ENCODE measurements at places on chromosomes 4 and X.

DNA sequence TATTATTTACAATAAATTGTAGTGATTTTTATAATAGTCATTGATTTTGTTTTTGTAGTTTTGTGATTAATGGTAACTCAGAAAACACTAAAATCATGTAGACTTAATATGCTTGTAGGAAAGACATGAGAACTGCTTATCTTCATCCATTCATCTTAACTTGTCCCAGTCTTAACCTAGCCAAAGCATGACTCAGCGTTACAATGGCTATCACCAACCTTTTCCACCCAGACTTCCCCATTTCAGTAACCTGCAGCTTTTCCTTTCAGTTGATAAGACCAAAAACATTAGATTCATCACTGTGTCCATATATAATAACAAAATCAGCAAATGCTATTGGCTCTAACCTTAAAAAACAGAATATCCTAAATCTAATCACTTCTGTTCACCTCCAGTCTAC is 106.2 kb upstream of the KLF8 start:
- DNase-seq = no peak

GRCh38 chrX:98379134-98379533 is 1495.4 kb downstream of the RPA4 start:
- DNase-seq = no peak

- no peak for DNase-seq
Observed at GRCh38 chr4:70895811-70896491, 6.2 kb upstream of the MOB1B start.

GRCh38 chr4:23235628-23236390 is 543.1 kb downstream of the GBA3 start:
- no peak for DNase-seq

DNA sequence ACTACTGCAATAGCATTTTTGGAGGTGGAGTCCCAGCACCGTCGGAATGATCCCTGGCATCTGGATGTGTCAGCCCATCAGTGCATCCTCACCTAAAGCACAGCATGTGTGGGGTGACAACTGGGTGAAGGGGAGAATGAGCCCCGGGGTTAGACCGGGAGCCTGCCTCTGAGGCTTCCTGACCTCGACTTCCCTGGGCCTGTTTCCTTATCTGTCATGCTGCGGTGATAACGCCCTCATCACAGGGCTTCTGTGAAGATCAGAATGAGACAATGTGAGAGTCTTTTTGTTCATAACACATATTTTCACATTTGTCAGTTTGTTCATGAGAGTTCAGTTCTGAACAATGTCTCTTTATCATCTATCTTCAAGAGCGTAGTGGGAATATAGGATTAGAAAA is 31.1 kb upstream of the PDLIM3 start:
- DNase-seq = peak; percentile 45

GRCh38 chrX:129773649-129774458 is 5.9 kb upstream of the SASH3 start:
- DNase-seq = no peak

GRCh38 chr4:66091786-66092185 is 421.5 kb upstream of the EPHA5 start:
- DNase-seq = no peak

DNA sequence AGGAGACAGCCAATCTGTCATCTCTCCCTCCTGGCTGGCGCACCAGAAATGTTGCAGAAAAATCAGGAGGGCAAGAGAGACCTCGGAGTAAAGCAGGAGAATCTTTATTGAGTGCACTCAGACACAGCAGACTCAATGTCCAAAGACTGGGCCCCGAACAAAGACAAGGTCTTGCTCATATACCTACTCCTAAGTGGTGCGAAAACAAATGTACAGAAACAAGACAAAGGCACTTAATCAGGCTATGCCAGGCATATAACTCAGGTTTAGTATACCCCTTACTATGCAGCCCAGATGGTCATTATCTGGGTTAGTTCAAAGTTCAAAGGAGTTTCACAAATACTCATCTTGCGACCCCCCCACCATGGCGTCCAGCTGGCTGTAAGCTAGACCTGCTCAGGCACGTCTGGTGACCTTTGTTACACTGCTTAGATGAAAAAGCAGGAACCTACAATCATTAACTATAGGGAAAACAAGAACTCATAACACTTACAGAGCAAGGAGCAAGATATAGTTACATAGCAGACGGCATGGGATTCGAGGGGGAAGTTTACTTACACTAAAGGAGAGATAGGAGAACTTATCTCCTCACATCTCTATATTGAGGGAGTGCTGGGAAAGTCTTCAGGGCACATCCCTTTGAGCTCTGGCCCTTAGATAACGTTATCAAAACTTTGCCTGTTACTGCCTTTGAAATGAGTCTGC is 27.5 kb downstream of the SULT1E1 start:
- DNase-seq = no peak

DNA sequence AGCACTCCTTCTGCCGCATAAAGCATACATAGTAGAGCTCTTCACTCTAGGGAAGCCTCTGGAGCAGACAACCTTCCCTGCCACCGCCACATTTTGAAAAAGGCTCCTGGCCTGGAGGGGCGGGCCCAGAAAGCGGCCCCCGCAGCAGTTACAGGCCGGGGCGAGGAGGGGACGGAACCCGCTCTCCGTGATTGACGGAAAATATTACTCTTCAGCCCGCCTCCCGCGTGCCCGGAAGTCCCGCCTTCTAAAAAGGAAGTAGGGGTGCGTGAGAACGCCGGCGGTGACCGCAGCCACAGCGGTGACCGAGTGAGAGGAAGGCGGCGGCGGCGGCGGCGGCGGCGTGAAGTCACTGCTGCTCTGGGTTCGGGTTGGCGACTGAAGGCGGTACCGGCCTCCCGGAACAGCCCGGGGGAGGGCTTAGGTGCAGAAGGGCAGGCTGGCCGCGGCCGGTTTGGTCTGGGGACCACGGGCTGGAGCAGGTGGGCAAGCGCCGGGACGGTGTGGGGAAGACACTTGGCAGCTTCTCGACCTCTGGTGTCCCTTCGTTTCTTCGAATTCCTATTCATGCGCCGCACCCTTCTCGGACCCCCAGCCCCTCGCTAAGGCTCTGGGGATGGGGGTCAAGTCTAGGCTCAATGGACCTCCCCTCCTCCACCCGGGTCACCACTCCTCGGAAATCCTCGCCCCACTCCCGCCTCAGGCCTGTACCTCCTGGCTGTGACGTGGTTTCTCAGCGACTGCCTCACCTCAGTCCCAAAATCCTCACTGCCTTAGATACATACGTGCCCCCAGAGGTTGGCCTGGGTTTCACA is at the start of gene HCCS:
HCCS (plus strand) TSS at position 296 of the 815 bp plus-strand sequence. CDS start 729 bp downstream, outside the sequence.
- peak; percentile 89 for DNase-seq

GRCh38 chr4:169098532-169098931 is 88.5 kb upstream of the CBR4 start:
- no peak for DNase-seq

GRCh38 chr4:75289914-75290582 is 224.2 kb downstream of the RCHY1 start:
- DNase-seq = no peak

DNA sequence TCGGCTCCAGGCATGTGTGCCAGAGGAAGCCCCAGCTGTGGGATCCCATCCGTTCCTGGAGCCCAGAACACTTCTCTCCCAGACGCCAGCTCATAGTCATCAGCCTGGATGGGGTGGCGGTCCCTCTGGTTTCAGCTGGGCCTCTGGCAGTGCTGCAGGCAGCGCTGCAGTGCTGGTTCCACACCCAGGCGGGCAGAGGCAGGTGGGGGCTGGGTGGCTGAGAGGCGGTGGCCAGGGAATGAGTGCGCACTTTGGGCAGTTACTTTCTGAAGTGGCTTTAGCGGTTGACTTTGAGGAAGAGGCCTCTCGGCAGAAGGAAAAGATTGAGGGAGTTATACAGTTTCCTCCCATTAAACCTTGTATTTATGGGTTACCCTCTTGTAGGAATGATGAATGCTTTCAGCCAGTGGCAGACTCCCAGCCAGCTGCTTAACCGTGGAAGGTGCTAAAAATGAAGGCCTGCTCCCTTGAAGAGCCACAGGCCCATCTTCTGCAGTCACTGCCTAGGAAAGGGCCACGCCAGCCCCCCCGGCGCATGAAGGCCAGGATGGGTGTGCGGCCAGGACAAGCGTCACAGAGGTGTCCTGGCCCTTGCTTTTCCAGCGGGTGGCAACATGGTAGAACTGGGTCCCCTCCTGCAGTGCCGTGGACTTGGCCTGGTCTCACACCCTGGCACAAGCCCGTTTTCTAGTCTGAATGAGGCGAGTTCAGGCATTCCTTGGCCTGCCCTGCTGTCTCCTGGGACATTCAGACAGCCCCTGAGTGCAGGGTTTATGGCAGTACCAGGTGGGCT is 9.9 kb downstream of the TADA2B start:
- DNase-seq = peak; percentile 70

DNA sequence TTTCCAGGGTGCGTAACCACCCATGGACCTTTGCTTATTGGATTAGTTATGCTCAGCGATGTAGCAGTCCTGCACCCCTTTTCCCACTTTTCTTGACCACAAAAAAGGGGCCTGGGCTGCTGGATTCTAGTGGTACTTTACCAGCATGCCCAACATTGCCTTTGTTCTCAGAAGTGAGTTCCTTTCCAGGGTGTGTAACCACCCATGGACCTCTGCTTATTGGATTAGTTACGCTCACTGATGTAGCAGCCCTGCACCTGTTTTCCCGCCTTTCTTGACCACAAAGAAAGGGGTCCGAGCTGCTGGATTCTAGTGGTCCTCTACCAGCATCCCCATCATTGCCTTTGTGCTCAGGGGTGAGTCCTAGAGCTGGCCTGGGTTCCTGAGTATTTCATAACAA is 138.2 kb downstream of the COX18 start:
- DNase-seq = no peak

DNA sequence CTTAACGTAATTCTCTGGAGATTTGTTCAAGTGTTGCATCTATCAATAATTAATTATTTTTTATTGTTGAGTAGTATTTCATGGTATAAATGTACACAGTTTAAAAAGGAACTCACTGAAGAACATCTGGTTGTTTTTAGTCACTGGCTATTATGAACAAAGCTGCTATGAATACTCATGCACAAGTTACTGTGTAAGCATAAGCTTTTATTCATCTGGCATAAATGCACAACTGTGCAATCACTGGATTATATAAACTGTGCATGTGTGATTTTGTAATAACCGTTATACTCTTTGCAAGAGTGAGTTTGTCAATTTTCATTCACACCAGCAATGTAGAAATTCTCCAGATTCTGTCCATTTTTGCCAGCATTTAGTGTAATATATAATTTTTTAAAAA is 43.8 kb upstream of the UBQLN2 start:
- no peak for DNase-seq

DNA sequence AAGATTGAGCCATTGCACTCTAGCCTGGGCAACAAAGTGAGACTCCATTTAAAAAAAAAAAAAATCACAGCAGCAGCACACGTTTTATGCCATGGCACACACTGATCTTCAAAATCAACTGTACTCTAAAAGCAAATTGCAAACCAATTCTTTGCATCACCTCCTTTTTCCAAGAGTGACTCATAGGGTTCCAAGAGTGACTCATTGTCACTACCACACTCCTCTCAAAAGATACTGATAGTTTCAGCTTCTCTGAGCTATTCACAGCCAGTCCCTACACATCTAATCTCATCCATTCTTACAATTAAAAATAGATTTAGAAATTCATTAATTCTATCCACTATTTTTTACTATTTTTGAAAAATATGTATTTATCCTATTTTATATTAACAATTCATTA is 1494.9 kb upstream of the AGA start:
- no peak for DNase-seq

- DNase-seq = no peak
Observed at GRCh38 chrX:85012098-85012497, 8.4 kb downstream of the APOOL start.

DNA sequence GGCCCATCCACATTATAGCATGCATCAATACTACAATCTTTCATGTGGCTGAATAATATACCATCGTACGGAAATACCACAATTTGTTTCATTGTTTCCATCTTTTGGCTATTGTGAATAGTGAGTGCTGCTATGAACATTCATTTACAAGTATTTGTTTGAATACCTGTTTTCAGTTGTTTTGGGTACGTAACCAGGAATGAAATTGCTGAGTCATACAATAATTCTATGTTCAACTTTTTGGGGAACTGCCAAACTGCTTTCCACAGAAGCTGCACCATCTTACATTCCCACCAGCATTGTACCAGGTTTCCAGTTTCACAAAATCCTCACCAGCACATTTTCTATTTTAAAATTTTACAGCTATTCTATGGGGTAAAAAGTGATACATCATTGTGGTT is 28.5 kb upstream of the MANBA start:
- no peak for DNase-seq

DNA sequence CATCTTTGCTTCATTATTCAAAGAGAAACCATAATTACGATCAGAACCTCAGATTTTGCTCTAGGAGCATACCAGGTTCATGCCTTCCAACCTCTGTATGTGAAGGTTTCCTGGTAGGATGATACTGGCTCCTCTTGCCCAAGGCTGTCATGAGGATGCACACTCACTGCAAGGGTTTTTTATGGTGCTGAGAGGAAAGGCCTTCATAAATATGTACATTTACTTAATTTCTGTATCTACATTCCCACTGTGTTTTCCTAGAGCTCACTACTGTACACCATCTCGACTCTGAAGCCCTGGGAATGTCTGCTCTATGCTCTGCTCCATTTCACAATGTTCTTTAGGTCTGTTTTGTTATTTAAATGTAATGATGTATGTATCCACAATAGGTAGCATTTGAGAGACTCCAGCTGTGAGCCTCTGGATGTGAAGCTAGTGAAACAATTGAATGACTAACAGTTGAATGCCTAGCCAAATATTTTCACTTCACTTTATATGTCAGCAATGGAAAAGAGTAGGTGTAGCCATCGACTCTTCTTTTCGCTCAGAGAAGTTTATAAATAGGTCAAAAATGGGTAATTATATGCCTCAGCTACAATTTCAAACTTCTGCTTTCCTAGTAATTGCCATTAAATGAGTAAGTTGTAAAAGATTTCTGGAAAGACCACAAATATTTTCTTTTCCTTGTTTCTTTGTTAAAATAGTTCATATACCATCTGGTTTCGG is 228.0 kb downstream of the PALLD start:
- DNase-seq = no peak

- DNase-seq = no peak
Observed at GRCh38 chr4:8029689-8030088, 90.0 kb upstream of the AFAP1 start.

- DNase-seq = peak; percentile 19
Observed at GRCh38 chr4:2923668-2924173, 39.5 kb downstream of the NOP14 start.

DNA sequence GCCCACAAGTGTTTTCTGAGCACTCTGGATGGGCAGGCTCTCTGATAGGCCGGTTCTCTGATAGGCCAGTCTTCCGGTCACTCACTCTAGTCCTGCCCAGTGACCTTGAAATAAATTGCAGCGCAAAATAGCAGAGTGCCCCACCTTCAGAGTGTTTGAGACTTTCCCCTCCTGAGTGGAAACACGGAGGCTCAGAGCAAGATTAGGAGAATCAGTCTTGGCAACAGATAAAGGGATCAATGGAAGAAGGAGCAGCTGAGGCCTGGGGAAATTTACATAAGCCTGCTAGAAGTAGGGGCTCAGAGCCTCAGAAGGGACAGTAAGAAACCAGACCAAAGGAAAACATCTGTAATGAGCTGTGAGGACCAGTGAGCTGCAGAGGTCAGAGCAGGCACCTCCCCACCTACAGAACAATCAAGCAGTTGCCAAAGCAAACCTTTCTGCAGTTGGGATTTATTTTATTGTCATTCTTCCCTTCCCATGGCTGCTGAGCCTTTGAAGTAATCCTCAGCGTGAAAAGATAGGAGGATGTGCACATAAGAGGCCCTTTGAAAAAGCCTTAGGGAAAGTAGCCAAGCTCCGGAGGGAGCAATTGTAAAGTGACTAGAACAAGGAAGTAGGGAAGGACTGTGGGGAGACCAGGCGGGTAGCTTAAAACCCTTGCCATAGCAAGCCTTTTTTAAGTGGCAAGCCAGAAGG is 89.1 kb upstream of the TSPAN5 start:
- no peak for DNase-seq

GRCh38 chr4:48899950-48900349 is 6.6 kb downstream of the OCIAD2 start:
- DNase-seq = no peak
